ENCODE measurements at places on chromosomes 1 and 21.

- DNase-seq, result no peak
Observed at GRCh38 chr1:61914823-61915482, 172.7 kb downstream of the PATJ start.

GRCh38 chr1:219121679-219122078, 52.0 kb upstream of the LYPLAL1 start:
- DNase-seq, result no peak

DNA sequence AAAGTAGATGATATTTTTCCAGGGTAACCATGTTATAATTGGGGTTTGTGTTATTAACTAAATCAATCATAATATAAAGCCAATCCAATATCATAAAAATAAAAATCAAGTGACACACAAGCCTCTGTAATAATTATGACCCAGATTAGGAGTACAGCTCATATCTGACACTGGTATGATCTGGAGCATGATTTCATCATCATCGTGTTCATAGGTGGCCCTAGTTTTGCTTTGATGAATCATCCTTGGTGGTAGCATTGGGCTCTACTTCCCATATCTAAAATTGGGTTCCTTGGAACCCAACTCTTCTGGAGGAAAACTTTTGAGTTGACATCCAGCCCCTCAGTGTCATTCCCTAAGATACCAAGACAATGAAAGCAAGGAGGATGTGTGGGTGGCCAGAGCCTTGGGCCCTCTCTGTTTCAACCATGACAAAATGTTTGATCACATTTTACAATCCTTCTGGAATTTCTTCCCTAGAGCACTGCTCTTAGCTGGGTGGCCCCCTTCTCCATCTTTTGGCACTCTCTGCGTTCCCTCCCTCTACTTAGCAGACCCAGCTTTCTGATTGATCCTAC, 37.0 kb upstream of the ENAH start:
- DNase-seq, result no peak

DNA sequence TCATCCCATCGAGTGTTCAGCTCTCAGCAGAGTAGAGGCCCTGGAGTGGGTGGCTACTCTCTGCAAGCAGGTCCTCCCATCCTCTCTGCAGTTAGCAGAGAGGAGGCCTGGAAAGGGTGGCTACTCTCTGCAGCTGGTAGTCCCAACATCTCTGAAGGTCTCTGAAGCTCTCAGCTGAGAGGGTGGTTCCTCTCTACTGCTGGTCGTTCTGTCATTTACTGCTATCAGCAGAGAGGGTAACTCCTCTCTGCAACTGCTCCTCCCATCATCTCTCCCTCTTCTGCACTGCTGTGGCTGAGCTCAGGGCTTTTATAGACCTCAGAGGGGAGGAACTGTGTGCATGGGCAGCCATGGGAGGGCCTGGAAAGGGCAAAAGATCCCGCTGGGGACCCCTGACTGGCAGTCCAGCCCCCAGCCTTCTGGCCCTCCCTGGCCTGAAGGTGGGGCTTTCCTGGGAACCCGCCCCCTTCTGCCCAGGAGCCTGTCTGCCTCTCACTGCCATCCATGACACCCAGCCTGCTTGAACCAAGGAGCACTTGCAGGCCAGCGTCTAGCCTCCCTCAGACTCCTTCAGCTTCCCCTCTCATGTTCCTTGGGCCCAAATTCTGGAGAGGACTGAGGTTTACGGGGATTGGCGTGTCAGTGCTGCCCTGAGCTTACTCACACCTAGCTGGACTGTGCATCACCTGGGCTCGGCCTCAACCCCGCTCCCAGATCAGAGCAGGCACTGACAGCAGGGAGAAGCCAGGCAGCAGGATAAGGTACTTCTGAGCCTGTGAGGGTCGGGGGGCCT, 898.3 kb upstream of the NEGR1 start:
- no peak for DNase-seq
